ENCODE measurements at places on chromosomes 5 and 9.

DNA sequence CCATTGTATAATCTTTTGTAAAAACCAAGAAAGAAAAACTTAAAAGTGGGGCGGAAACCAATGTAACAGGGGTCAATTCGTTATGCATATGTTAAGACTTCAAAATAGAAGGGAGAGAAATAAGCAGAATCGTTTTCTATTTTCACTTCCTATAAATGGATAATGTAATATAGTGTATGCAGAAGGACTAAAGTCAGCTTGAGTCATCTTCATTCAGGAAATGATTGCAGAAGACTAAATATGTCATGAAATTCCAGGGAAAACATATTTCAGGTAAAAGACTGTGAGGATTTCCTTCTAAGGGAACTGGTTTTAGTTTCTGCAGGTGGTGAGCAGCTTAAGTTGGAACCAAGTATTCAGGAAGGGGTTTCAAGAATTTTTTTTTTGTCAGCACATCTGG lies 753.3 kb downstream of the IRX1 start:
- no peak for DNase-seq

GRCh38 chr9:136352682-136353081 lies 10.9 kb downstream of the DNLZ start:
- DNase-seq, result no peak

DNA sequence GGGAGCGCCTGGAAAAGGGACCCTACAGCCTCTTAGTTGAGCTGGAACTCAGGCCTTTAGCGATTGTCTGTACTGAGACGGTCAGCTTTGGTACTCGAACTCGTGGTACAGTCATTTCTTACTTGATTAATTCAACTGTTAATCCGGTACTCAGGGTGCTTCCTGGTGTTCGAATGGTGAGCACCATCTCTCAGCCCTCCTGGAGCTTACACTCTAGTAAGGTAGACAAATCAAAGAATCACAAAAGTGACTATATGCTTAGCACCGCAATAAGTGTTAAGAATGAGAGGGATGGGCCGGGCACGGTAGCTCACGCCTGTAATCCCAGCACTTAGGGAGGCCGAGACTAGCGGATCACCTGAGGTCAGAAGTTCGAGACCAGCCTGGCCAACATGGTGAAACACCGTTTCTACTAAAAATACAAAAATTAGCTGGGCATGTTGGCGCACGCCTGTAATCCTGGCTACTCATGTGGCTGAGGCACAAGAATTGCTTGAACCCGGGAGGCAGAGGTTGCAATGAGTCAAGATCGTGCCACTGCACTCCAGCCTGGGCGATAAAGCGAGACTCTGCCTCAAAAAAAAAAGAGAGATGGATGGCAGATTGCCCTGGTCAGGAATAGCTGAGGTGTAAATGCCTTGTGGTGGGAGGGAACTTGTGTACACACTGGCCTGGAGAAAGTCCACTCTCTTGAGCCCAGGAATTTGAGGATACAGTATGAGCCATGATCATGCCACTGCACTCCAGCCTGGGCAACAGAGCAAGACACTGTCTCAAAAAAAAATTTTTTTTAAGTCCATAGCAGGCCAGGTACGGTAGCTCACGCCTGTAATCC lies 981 bp downstream of the TCOF1 start:
- no peak for DNase-seq

- no peak for DNase-seq
These were observed 43.8 kb downstream of the STOM start for GRCh38 chr9:121326130-121326838.

DNA sequence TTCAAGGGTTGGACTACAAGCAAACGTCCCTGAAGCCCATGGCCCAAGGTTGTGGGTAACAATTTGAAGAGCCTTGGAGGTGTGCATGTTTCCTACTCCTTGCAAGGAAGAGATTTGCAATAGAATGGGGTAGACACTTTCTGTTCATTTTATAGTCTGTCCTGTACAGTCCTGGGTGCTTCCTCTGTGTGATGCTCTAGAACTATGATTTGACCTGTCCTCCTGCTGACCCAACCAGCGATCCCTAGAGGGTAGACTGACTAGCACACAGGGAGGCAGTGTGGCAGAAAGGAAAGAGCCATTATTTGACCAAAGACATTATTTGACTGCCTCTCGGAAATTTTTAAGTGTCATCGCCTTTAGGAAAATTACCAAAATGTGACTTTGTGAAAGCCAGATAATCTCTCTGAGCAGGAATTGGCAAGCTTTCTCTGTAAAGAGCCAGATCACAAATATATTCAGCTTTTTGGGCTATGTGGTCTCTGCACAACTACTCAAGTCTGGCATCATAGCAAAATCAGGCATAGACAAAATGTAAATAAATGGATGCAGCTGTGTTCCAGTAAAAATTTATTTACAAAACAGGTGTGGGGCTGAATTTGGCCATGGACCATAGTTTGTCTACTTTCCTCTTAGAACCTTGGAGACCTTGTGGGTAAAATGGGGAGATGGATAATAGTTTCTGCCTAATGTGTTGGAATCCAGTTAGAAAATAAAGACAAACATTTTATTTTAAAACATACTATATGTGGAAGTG lies 106.8 kb downstream of the DMRT2 start:
- DNase-seq, result no peak

- DNase-seq, result no peak
These were observed 260.3 kb downstream of the TMEM167A start for GRCh38 chr5:82816926-82817325.

DNA sequence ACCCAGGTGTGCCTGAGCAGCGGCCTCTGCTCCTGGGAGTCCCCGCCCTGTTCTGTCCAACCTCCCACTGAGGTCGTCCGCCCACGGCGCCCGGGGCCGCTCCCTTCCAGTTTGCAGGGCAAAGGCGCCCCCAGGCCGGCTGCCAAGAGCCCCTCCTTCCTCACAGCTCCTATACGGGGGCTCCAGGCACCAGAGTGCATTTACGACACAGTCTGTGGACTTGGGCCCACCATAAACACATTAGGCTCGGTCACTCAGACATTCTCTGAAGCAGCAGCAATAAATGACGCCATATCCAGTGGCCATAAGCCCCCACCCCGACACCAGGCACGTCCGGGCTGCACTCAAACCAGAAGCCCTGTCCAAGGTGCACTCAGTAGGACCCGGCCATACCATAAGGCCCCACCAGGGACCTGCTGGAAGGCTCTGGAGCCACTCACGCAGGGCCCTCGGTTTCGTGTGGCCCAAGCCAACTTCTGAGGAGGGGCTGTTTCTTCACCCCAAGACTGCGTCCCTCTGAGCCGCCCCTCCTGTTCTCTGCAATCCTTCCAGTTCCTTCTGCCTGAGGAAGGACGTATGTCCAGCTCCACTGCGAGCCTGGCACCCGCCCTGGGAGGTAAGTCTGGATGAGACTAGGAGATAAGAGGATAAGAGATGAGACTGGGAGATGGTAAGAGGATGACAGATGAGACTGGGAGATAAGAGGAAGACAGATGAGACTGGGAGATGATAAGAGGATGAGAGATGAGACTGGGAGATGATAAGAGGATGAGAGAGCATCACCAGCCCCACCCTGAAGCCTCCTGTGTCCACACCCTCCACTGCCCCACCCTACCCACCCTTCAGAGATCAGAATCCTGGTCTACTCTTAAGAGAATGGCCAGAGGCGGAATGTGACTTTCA lies 26.7 kb downstream of the SLC6A18 start:
- DNase-seq, result no peak

DNA sequence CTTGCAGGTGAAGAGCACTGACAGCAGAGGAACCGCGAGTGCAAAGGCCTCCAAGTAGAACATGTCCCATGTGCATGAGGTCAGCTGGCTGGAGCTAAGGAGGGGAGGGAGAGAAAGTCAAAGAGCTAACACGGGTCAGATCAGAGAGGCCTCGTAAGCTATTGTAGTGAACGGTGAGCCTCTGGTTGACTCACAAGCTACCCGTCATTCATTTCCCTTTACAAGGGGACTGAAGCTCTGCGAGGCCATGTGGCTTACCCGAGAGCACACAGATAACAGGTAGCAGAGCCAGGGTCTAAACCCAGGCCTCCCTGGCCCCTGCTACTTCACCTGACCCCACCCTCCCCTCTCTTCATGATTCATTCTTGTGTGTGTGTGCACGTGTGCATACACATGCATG lies 152.7 kb upstream of the ADRA1B start:
- DNase-seq, result no peak

DNA sequence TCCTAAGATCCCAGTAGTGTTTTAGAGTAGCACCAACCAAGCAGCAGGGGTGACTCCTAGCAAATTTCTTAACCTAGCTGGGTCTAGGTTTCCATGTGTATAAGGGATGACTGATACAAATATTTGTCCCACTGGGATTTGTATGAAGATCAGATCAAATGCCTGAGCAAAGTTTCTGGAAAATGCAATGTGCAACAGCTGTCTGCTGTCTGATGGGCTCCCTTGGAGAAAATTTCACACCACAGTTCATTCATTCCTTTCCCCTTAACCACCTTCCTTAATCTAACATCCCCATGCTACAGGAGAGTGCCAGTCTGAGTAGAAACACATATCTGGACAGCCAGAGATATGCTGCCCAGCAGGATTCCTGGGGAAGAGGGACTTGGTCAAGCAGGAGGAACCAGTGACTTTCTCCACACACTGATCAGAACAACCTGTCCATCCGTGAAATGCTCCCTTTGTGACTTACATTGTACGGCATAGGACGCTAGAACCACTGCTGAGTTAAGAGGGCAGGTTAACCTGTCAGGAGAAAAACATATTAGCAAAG lies 53.3 kb downstream of the PTPN3 start:
- no peak for DNase-seq

DNA sequence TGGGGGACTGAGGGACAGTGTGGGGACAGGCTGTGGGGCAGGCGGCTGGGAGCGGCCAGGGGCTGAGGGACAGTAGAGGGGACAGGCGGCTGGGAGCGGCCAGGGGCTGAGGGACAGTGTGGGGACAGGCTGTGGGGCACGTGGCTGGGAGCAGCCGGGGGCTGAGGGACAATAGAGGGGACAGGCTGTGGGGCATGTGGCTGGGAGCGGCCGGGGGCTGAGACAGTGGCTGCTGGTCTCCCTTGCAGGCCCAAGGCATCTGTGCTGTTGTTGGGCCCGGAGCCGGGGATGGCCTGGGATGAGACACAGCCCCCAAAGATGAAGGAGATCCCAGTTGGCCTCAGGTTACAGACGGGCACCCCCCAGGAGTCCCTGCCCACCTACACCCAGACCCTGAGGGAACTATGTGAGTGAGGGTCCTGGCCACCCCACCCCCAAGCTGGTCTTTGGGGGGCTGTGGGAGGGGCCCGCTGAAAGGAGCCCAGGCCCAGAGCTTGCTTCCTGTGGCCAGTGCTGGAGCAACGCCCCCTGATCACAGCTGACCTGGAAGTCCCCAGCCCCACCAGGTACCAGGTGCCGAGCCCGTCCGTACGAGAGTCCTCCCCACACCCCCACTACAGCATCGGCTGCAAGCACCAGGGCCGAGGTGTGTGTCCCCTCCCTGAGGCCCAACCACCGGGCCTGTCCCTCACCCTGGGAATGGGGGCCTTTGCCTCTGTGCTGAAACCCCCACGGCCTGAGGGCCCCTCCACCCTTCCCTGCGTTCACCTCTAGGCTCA lies 593 bp downstream of the STPG3 start:
- no peak for DNase-seq

DNA sequence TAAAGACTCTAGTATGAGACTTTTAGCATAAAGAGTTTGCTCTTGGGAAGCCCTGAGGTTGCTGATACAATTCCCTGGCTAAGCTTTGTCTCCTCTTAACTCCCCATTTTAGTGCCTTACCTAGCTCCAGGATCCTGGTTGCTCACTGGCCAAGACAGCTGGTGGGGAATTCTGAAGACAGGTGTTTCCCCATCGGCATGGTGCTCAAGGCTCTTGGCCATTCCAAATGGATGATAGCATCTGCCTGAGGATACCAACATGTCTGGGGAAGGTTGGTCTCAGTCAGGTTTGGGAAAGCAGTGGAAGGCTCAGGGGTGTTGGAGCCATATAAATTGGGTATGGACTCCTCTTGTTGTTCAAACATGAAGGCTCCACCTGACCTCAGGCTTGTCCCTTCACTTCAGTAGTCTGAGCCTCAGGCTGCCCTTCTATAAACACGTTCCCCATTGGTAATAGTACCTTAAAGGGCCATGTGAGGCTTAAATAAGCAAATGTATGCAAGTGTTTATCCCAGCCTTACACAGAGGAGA lies 44.5 kb upstream of the CXCL14 start:
- no peak for DNase-seq

- DNase-seq, result no peak
These were observed 191.9 kb upstream of the PUM3 start for GRCh38 chr9:3035579-3036332.

GRCh38 chr9:22097707-22098106 lies 88.6 kb upstream of the CDKN2B start:
- DNase-seq, result peak; percentile 35

- no peak for DNase-seq
These were observed 760 bp downstream of the NPR3 start for GRCh38 chr5:32711681-32712480.

- no peak for DNase-seq
These were observed 54.6 kb downstream of the TSSK1B start for GRCh38 chr5:113379936-113380806.

GRCh38 chr5:144549580-144549979 lies 378.9 kb downstream of the KCTD16 start:
- no peak for DNase-seq

- no peak for DNase-seq
These were observed 85.9 kb downstream of the ERBIN start for GRCh38 chr5:66012271-66012670.
